ENCODE measurements at places on chromosomes 1 and 21.
A peak's percentile ranks its signal among the peaks of the same experiment; 100 is the strongest.

- no peak for DNase-seq
These were observed 149.1 kb downstream of the FCRL5 start for GRCh38 chr1:157403203-157403602.

DNA sequence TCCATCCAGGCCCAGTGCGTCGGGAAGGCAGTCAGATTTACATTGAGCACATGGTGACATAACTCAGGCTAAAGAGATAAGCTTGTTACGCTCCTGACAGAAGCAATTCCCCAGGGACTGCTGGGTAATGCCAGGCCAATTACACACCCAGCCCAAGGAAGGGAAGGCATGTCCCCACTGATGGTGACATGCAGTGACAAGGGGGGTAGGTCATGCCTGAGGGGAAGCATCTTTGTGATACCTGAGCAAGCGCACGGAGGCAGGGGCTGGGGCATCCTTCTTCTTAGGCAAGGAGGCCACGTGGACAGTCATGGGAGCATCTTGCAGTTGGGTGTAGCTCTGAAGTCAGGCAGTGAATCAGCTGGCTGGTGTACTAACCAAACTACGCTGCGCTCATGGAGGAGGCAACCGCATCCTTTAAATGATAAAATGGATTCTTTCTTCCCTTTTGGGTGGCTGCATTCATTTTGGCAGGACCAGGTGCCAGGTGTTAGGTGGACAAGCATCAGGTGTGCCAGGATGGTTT lies 39.6 kb upstream of the GRIK3 start:
- DNase-seq: no peak

DNA sequence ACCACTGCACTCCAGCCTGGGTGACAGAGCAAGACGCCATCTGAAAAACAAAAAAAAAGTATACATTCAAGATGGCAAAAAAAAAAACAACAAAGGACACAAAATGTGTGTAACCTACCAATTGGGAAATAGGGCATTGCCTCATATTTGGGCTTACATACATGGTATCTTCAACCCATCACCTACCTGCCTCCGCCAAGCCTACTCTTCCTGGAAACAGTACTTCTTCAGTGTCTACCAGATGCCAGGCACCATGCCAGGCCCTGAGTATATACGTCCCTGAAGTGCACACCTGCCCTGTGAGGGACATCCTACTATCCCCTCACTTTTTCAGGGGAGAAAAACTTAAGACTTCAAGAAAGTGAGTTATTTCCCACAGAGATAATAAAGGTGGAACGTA lies 160.2 kb downstream of the TOMM20 start:
- no peak for DNase-seq

GRCh38 chr1:151593730-151594129 lies 18.1 kb upstream of the SNX27 start:
- DNase-seq: no peak

GRCh38 chr1:160428655-160429054 lies 28.3 kb downstream of the VANGL2 start:
- no peak for DNase-seq

DNA sequence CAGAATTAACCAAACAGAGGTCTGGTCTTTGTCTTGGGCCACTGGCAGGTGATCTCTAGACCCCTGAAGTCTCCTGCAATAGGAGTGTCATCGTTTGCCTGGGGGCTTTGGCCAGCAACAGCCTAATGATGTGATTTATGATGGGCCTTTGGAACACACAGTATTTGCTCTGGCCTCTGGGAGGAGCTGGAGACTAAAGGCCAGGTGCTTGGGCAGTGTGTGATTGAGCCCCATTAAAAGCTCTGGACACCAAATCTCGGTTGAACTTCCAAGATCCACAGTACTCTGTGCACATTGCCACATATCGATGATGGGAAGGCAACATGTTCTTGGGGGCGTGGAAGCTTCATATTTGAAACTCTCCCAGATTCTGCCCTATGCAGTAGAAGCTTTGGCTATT lies 32.0 kb upstream of the TLR5 start:
- DNase-seq: no peak

- DNase-seq: no peak
These were observed 111.4 kb downstream of the DHRS3 start for GRCh38 chr1:12506281-12507280.

GRCh38 chr1:47627471-47628370 lies 189.9 kb downstream of the FOXD2 start:
- no peak for DNase-seq

- peak; percentile 32 for DNase-seq
These were observed 60.3 kb downstream of the STUM start for GRCh38 chr1:226608699-226609505.

DNA sequence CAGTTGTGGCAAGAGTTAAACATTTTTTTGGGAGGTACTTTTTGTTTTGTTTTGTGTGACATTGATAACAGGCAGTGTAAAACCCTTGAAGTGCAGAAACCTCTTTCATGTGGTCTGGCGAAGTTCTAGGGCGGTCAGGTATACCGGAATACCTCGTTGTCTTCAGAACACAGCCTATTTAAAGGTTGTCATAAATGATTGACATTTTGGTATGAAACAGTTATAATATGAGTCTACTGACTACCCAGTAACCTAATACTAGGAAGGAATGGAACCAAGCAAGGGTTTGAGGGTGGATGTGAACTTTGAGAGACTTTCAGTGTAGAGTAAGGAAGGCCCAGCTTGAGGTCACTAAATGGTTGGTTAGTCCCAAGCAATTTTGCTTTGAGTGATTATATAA lies 40.5 kb downstream of the PATJ start:
- DNase-seq: no peak

GRCh38 chr1:157399984-157400382 lies 152.3 kb downstream of the FCRL5 start:
- no peak for DNase-seq

DNA sequence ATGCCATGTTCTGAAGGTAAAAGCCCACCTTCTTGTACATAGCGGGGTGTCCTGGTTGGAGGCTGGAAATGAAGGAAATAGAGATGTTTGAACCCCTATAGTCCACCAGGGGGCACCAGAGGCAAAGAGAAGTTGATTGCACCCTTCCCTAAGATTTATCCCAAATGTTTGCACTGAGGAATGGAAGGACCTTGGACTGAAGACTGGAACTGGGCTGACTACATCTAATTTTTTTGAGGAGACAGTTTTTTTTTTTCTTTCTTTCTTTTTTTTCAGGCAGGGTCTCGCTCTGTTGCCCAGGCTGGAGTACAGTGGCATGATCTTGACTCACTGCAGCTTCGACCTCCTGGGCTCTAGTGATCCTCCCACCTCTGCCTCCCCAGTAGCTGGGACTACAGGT lies 55.3 kb upstream of the EIF4G3 start:
- peak; percentile 51 for DNase-seq

DNA sequence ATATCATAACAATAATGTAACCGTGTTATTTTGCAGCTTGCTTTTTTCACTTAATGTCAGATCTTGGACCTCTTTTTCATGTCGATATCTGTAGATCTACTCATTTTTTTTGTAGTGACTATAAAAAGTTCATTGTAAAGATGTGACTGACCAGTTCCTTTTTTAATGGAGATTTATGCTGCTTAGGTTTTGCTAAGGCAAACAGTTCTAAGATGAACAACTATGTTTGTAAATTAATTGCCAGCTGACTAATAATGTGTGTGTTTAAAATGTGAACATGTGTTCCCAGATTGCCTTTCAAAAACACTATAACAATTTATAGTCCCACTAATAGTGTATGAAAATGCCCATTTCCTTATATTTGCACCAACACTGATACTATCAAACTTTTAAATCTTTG lies 18.1 kb upstream of the EPS8L3 start:
- no peak for DNase-seq

DNA sequence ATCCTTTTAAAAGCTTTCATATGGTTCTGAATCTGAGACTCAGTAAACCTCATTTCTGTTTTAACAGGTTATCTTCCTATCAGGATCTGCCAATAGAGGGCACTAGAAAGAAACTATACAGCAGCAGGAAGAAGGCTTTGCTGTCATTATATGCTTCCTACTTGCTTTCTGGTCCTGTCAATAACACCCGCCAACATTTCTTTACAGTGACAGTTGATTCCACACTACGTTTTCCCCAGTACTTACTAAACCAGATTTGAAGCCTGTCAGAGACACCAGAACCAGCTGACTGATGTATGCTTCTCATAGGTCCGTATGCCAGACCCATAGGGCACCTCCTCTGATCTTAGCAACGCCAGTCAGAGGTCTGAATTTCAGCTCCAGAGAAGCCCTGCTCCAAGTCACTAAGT lies 341.0 kb upstream of the NEGR1 start:
- peak; percentile 67 for DNase-seq

GRCh38 chr1:233233508-233234040 lies 62.0 kb downstream of the PCNX2 start:
- no peak for DNase-seq

DNA sequence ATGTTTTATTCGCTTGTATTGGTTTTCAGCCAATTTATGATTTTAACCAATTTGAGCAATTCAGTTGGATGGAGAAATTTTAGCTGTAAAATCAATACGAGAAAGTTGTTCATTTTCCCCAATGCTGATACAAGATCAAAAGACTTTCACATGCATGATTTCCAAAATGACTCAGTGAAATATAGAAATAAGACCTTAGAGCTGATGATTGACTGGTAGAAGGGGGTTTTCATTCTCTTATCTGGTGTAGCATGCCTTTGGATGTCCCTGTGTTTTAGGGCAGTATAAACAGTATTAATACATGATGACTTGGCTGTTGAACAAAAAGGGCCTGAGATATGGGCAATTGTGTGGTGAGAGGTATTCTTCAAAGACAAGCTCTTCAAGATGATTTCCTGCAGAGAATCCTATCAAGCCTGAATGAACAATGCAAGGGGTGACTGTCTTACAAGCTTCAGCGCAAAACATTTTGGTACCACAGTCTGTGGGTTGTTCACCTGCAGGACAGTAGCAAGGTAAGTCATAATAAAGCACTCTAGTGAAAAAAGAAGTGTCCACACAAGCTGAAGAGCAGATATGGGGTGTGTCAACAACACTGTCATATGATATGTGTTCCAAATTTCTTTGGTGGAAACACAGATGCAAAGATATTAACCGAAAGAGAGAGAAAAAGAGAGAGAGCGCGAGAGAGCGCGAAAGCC lies 156.2 kb downstream of the TNFSF18 start:
- no peak for DNase-seq

GRCh38 chr1:9537863-9538668 lies 1.2 kb upstream of the SLC25A33 start:
- DNase-seq: no peak

GRCh38 chr1:53592521-53592982 lies 133.4 kb downstream of the DMRTB1 start:
- no peak for DNase-seq

DNA sequence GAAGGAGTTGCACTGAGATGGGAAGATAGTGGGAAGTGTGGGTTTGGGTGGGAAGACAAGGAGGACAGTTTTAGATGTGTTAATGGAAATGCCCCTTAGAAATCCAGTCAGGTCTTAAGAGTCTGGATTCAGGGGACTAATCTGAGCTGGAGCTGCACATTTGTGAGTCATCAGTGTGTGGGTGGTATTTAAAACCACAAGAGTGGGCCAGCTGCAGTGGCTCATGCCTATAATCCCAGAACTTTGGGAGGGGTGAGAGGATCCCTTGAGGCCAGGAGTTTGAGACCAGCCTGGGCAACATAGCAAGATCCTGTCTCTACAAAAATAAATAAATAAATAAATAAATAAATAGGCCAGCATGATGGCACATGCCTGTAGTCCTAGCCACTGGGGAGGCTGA lies 40.9 kb upstream of the SLC6A9 start:
- no peak for DNase-seq

DNA sequence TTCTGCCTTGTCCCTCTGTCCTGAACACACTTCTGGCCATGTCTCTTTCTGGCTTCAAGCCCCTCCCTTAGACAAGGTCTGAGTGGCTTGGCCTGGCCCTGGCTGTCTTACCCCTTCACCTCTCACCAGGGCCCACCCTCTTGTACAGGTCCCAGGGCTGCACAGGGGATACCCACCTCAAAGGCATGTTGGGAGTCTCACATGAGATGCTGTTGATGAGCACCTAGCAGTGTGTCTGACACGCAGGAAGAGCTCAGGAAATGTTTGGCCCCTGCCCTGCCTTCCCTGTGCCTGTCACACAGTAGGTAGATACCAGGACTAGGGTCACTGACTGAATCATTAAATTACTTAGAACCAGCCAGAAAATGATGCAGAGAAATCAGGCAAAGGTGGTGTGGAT lies 16.6 kb downstream of the ZNF362 start:
- DNase-seq: no peak

DNA sequence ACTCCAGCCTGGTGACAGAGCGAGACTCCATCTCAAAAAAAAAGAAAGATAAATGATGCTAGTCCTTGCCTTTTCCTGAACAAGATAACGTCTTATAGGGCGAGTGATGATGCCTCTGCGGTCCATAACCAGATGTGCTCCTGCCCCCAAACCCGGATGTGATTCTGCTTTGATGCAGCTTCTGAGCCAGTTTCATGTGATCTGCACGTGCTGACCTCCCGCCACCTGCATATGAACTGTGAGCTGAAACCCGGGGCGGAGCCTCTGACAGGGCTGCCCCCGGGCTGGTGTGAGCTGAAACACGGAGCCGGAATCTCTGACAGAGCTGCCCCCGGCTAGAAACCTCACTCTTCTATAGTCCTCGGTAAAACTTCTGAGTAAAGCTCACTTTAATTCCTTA lies 1.3 kb downstream of the KRTAP12-4 start:
- DNase-seq: no peak

GRCh38 chr1:246794048-246794827 lies 70.0 kb downstream of the SCCPDH start:
- DNase-seq: no peak

- no peak for DNase-seq
These were observed 22.7 kb upstream of the LCE5A start for GRCh38 chr1:152487871-152488270.

GRCh38 chr1:201307231-201307630 lies 23.9 kb downstream of the PKP1 start:
- DNase-seq: no peak

GRCh38 chr1:87219626-87220025 lies 109.1 kb upstream of the LMO4 start:
- DNase-seq: no peak

DNA sequence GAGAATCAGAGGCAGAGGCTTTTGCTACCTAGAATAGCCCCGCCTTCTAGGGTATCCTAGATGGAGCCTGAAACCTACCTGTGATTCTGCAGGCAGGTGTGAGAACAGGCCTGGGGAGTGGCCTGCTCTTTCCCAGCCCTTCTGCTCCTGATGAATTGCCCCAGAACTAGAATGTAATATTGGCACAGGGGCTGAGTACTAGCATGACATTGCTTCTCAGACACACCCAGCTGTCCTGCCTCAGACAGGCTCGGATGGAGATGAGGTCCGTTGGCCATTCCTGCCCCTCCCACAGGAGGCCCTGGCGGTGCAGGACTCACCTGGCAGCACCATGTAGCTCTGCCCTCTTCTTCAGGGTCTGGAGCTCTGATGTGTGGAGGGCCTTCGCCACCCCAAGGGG lies 237.6 kb downstream of the GRIK3 start:
- DNase-seq: no peak

DNA sequence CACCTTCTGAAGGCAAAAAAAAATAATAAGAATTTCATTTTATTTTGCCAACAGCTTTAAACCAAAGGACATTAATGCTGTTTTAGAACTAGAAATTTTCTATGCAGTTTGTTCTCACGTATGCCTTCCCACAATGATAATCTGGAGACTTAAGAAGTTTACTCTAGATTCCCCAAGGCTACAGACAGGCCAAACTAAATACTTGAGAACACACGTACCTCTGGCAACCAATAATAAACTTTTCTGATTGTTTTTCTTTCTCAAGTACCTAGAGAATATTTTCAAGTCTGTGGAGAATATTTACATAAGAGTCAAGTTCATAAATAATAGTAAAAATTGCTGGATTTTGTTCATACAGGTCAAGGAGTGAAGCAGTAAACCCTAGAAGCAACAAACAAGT lies 15.9 kb downstream of the CLDN8 start:
- no peak for DNase-seq
